ENCODE measurements at places on chromosomes 2 and 18.
A peak's percentile ranks its signal among the peaks of the same experiment; 100 is the strongest.

GRCh38 chr18:13500227-13500865 is 226.0 kb downstream of the FAM210A start:
- peak; percentile 18 for DNase-seq

- no peak for DNase-seq
Observed at GRCh38 chr2:10591207-10591606, 98.6 kb downstream of the NOL10 start.

GRCh38 chr2:24626131-24626530 is 135.1 kb downstream of the NCOA1 start:
- no peak for DNase-seq

GRCh38 chr2:134882773-134883172 is 35.8 kb upstream of the CCNT2 start:
- no peak for DNase-seq

GRCh38 chr2:212294816-212295215 is 243.8 kb downstream of the ERBB4 start:
- no peak for DNase-seq

GRCh38 chr18:32906506-32907310 is 133.9 kb upstream of the KLHL14 start:
- DNase-seq = no peak

DNA sequence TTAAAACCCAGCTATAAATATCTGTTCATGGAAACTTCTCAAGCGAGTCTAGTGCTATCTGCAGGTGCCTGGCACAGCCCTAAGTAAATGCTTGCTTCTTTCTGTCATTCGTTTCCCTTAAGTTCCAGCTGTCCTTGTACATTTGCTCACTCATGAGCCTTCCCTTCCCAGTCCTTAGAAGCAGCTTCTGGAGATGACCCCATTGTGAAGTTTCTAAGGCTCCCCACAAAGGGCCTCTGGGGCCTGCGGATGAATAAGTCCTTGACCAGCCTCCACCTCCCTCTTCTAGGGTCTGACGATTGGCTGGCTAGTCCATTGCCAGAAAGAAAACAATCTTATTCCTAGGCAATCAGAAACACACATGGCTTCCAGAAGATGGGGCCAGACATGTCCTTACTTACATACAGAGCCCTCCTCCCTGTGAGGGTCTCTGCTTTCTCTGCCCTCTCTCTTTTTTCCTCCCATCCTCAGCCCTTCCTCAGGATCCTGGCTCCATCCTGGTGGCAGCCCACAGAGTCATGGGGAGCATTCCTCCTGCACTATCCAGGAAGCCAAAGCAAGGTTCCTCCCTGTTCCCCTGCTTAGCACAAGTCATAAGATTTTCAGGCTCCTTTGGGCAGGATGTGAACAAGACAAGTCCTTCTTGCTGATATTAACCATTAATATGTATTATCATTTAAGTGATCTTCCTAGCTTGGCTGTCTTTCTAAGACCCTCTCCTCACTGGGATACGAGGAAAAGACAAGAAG is 87.3 kb downstream of the TNFRSF11A start:
- no peak for DNase-seq

GRCh38 chr2:234679301-234679740 is 182.4 kb upstream of the ARL4C start:
- no peak for DNase-seq

DNA sequence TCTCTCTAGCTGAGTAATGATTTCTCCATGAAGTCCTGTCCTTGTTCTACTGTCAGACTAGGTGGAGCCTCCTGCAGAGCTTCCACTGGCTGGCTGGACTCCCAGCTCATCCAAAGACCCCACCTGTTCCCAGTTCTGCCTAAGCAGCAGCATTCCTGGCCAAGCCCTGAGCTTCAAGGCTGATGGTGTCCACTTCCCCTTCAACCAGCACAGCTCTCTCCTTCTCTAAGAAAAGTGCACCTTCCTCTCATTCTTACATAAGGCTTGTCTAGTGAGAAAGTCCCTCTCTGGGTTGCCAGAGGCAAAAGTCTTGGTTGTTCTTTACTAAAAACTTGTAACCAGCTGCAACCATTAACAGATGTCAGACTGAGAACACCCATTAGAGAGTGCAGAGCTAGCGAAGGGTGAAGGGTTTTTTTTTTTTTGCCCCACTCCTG is 58.9 kb downstream of the CXCR4 start:
- no peak for DNase-seq

DNA sequence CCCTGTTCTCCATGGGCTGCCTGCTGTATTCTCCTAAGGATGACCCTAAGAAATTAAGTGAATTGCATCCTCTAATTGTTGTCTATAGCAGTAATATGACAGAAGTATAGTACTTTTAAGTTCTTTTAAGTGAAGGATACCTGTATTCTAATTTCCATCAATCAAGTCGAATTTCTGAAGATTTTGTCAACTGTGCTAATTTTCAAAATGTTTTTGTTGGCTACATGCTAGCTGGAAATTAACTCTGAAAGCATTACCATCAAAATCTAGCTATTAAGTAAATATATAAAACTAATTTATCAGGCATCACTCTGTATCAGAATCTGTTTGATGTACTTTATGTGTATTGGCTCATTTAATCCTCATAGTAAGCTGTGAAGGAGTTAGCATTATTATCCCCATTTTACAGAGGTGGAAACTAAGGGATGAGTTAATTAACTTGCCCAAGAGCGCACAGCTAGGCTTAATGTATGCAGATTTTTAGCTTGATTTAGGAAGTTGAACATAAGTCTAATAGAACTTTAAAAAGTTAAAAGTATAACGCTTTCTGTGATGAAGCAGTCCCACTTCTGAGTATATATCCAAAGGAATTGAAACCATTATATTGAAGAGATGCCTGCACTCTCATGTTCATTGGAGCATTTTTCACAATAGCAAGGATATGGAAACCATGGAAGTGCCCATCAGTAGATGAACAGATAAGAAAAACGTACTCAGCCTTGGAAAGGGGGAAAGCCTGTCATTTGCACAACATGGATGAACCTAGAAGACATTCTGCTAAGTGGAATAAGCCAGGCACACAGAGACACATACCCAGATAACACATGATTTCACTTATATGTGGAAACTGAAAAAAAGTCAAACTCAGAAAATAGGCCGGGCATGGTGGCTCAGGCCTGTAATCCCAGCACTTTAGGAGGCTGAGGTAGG is 32.0 kb downstream of the EML4 start:
- DNase-seq = no peak

DNA sequence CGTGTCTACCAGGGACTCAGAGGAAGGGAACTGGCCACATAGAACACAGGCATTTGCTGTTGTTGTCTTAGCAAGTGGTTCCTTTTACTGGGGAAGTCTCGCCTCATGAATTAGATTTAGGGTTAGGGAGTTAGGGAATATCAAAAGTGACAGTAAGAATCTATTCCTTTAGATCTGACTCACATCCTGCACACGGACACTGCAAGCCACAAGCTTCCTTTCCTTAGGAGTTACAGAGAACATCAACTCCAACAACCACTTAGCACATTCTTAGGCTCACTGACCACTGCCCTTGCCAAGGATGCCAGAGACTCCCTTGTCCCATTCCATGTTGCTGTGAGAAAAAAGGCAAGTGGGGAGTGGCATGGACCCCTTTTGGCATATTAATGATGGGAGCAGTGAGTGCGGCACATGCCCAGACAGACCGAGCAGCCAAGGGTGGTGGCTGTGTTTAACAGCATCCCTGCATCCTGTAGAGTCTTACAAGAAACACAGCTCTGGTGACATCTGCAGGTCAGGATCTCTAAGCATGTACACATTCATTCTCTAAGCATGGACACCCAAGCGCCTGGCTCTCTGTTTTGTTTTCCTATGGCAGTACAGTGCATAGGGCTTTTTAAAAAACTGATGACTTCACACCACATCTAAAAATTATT is 745.6 kb upstream of the RAB6C start:
- no peak for DNase-seq

GRCh38 chr2:167253025-167253424 is 364.7 kb downstream of the XIRP2 start:
- no peak for DNase-seq

DNA sequence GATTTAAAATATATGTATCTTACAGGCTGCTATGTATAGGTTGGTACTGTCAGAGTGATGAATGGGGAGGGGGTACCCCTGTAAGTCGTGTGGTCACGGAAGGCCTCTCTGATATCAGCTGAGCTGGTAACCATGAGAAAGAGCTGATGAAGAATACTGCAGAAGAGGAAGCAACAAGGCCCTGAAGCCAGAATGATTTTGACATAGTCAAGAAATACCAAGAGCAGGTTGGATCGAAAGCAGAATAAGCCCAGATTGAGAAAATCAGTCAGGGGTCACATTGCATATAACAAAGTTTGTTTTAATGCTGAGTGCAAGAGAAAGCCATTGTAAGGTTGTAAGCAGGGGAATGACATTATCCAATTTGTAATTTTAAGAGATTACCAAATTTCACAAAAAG is 57.3 kb downstream of the UNC50 start:
- DNase-seq = no peak

DNA sequence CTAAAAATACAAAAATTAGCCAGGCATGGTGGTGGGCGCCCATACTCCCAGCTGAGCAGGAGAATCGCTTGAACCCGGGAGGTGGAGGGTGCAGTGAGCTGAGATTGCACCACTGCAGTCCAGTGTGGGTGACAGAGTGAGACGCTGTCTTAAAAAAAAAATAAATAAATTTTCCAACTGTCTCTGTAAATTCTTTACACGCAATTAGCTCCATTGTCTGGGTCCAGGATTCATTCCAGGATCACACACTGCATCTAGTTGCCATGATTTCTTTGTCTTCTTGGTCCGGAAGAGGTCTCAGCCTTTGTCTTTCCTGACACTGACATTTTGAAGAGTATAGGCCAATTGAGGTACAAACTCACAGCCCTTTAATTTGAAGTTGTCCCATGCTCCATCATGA is 167.6 kb upstream of the NYAP2 start:
- no peak for DNase-seq

DNA sequence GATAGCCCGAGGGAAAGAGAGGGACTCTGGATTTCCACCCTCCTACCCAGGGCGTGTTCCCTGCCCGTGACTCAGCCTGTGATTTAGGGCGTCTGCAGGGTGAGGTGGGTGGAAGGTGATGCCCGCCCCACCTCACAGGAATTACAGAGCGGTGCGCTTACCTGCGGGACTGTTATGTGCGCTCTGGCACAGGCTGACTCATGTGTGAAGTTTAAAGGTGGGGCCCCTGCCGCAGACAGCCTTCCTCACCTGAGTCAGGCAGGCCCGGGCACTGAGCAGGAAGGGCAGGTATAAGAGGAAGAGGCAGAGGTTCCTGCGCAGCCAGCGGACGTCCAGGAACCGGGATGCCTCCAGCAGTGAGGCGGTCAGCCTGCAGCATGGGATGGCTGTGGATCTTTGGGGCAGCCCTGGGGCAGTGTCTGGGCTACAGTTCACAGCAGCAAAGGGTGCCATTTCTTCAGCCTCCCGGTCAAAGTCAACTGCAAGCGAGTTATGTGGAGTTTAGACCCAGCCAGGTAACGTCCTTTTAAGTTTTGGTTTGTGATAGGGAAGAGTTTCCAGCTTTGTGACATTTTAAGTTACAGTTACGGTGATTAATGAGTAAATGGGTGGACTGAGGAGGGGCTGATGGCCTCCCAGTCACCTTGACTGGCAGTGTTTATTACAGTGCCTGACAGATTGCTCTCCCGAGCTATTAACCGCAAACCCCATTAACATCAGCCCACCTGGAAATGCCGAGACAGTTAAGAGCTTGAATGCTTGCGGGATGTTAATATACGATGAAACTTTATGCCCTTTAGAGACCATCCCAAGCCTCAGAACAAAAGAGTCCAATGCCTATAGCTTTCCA is 141.6 kb upstream of the TTC39C start:
- DNase-seq = no peak

DNA sequence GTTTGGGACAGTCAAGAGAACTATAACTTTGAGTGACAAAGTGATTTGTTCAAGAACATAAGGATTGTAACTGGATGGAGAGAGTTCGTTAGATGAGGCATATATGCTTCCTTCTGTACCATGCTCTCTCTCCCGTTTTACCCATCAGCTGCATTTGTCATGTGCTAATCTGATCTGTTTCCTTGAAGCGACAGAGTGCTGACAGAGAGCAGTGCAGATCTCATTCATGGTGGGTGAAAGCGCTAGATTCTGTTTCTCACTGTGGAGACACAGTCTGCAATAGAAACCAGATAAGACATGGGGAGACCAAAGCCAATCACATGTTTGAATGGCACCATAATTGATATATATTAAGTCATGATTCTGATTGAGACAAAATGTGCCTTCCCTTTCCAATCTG is 456.6 kb upstream of the CELF4 start:
- no peak for DNase-seq

GRCh38 chr2:106863387-106863786 is 22.6 kb downstream of the ST6GAL2 start:
- no peak for DNase-seq

- no peak for DNase-seq
Observed at GRCh38 chr18:49519101-49519971, 32.3 kb upstream of the C18orf32 start.

DNA sequence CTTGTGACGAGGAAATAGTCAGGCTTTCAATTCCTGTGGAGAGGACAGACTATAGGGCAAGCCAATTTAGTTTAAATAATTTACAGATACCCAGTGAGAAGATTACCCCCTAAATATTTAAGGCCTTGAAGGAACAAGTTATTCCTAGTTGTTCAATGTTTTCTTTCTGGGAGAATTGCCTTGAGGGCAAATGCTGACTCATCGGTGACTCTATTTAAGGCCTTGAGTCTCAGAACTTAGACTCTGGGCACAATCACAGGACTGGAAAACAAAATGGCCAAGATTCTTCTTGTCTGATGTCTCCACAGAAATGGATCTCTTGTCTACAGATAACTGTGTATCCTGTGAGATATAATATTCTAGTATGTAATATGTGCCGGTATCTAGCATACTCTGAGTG is 467.1 kb downstream of the SUCLG1 start:
- DNase-seq = no peak

DNA sequence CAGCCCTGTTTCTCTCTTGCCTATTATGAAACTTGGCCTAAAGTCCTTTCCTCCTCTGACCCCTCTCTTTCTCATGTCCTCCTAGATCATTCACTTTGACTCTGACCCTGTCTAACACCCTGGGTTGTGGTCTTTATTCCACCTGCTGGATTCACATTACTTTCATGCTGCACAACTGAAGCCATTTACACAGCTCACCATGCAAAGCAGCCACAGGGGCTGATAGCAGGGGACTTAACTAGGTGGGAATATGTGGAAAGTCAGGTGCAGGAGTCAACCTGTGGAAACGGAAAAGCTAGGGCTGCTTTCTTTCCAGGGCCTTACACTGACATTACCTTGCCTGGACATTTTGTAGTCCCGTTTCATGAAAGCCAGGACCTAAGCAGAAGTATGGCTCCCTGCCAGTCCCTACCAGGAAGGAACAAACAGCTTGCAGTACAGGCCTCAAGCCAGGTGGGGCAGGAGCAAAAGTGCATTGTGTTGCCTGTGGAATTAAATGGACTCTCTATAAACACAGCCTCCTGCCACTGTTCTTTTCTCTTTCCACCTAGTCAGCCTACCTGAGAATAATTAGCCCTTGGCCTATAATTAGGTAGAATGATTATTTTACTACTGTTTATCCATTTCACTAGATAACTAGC is 11.8 kb downstream of the MAPRE3 start:
- DNase-seq = peak; percentile 25

- DNase-seq = no peak
Observed at GRCh38 chr2:152647552-152647951, 69.7 kb downstream of the PRPF40A start.

GRCh38 chr18:46458472-46458871 is 198.5 kb downstream of the LOXHD1 start:
- DNase-seq = no peak

All from activated CD4-positive, alpha-beta T cell treated with anti-CD3 and anti-CD28 coated beads, Interleukin-2, amount 10 ng/mL, durations not matched to agents 7 days and 5 days (primary cell).